ENCODE measurements at places on chromosomes 2 and 18.

- no peak for DNase-seq
Measured at GRCh38 chr2:128441341-128442052, 122.8 kb upstream of the HS6ST1 start.

DNA sequence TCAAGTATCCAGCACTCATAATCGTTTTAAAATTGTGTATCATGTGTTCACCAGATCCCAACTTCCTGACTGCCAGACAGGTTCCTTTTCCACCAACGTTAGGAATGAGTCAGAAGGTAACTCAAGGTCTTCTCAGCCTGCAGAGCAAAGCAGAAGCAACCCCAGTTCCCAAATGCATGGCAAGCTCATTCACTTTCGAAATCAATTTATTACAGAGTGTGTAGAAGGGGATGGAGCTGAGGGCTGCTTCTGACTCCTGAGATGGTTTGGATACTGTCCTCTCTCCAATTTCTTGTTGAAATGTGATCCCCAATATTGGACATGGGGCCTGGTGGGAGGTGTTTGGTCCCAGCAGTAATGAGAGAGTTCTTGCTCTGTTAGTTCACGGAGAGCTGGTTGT, 114.5 kb downstream of the PIEZO2 start:
- no peak for DNase-seq

DNA sequence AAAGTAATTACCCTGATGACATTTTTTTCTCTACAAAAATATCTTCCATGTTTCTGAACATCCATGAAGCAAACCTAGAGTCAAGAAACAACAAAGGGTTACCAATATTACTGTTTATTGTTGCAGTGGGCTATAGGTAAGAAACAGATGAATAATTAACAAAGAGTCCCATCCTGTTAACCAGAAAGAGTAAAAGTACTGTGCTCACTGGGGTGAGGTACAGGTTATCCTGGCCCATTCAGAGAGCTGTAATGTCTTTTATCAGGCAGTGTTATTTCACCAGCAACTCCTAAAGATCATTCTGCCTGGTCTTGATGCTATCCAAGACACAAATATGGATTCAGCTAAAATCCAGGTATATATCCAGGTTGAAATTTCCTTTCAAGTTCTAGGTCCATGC, 754.9 kb downstream of the SATB2 start:
- DNase-seq = no peak

DNA sequence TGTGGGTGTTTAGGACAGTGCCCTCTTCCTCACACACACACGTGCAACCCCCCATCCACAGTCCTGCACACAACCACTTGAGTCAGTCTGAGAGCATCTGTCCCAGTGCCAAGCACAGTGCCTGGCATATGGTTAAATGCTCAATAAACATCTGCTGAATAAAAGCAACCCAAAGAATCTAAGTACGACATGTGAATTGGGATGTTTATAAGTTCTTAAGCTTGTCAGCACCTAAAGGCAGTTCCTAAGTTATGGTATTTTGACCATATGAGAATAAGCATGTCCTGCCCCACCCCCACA, 37.8 kb downstream of the CAPN13 start:
- DNase-seq = no peak

DNA sequence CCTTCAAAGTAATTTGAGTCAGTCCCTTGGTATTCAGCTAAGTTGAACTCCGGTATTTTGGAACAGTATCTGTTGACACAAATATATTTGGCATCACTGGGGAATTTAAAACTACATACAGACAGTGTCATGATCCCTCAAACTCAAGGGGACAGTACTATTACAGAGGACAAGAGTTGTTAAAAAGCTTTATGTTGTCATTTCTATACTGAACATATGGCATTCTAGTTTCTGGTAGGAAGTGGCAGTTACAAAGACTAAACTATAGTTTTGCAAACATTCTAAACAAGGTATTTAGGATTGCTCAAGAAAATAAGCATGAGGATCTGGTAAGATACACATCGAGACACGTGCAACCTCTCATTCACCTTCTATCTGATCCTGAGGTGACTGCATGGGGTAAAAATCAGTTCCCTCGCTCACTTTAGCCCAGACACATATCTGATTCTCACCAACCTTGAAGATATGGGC, 16.6 kb upstream of the CCNYL1 start:
- DNase-seq = no peak

- DNase-seq = no peak
Measured at GRCh38 chr2:102618452-102619413, 620 bp upstream of the SLC9A2 start.
